Neural progenitor cell (in vitro differentiated cells): ENCODE measurements at places on chromosomes 11 and 22. TPM values are rescaled to one million over a fixed set of nuclear protein-coding genes. Genes with fewer than 3 reads are reported as not detected.
A peak's percentile ranks its signal among the peaks of the same experiment; 100 is the strongest.

DNA sequence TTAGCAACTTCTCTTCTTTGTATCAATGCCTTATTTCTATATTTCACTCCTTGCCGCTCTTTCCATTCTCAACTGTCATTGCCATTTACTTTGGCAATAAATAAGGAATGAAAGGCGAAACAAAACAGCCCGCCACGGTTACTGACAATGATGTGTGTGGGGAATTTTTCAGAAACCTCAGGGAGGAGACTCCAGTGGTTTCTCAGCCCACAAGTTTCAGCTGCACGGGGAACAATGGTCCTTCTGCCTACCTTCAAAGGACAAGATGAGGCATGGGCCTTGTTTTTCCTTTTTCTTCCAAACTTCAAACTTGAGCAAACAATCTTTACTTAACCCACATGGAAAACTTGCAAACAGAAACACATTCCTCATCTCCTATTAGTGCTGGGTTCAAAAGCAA is 409.4 kb downstream of the METTL15 start:
- no peaks in the 10 kb centered on the region for H3K36me3 ChIP-seq
- no peaks in the 10 kb centered on the region for H3K27me3 ChIP-seq
- no peak for DNase-seq
- H3K27ac ChIP-seq: no peak overlapping the region

The BLID gene
- not detected in 2 replicates for total RNA-seq

- H3K4me1 ChIP-seq: peaks cover 39% of the 10 kb centered on the region
- no peak for DNase-seq
- H3K27me3 ChIP-seq: no peaks in the 10 kb centered on the region
- H3K36me3 ChIP-seq: no peaks in the 10 kb centered on the region
Observed at GRCh38 chr11:11845071-11845470, 3.3 kb downstream of the USP47 start.

- DNase-seq: peak; percentile 56
- no peaks in the 10 kb centered on the region for H3K36me3 ChIP-seq
- H3K4me3 ChIP-seq: no peak overlapping the region
- H3K27me3 ChIP-seq: no peaks in the 10 kb centered on the region
- no peak overlapping the region for H3K27ac ChIP-seq
- H3K4me1 ChIP-seq: no peaks in the 10 kb centered on the region
Observed at GRCh38 chr11:127074151-127074761, 73.7 kb upstream of the KIRREL3 start.

- no peak overlapping the region for H3K4me3 ChIP-seq
- H3K27me3 ChIP-seq: no peaks in the 10 kb centered on the region
- DNase-seq: no peak
- peaks cover 13% of the 10 kb centered on the region for H3K4me1 ChIP-seq
- no peak overlapping the region for H3K27ac ChIP-seq
- no peaks in the 10 kb centered on the region for H3K36me3 ChIP-seq
Observed at GRCh38 chr11:69662806-69663205, 12.3 kb downstream of the LTO1 start.

DNA sequence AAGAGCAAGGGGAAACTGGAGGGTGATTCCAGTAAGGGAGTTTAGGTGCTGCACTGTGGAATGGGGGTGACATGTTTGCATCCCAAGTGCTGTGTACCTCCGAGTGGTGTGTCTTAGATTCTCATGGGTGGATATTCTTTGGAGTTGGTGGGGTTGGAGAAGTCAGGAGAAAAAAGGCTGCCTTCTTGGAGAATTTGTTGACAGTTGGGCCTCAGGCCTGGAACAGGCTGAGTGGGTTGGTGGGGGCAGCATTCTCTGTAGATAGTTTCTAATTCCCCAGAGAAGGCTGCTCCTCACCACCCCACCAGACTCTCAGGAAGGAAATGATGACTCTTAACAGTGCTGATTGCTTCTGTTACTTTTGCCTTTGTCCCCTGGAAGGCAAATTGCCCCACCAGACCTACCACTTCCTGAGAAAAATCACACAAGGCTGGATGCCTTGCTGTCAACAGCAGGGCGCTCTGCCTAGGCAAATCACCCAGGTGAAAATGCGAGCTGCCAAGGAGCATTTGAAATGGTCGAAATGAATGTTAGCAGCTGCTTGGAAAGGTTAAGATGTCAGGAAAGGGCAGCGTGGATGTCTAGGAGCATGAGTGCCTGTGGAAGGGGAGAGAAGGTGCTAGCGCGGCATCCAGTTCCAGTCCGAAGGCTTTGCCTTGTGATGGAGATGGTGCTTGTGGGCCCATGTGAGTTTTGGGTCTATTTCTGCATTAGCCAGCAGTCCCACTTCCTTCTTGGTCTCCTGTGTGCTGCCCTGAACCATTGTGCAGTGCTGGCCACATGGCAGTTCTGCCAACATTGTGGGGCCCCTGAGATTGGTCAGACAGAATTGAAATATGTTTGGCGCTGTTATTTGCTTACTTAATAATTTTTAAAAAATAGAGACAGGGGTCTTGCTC is 29.7 kb upstream of the SORL1-AS1 start:
- H3K36me3 ChIP-seq: no peaks in the 10 kb centered on the region
- no peak overlapping the region for H3K4me3 ChIP-seq
- H3K27me3 ChIP-seq: no peaks in the 10 kb centered on the region
- H3K27ac ChIP-seq: no peak overlapping the region
- no peak for DNase-seq

The TRPM5 gene
- total RNA-seq: 0.34 TPM in 1 of 2 replicates, not detected in the other
